ENCODE measurements at places on chromosomes 2 and 18.
A peak's percentile ranks its signal among the peaks of the same experiment; 100 is the strongest.

- no peak for DNase-seq
Observed at GRCh38 chr2:27959496-27959895, 69.0 kb downstream of the BABAM2 start.

DNA sequence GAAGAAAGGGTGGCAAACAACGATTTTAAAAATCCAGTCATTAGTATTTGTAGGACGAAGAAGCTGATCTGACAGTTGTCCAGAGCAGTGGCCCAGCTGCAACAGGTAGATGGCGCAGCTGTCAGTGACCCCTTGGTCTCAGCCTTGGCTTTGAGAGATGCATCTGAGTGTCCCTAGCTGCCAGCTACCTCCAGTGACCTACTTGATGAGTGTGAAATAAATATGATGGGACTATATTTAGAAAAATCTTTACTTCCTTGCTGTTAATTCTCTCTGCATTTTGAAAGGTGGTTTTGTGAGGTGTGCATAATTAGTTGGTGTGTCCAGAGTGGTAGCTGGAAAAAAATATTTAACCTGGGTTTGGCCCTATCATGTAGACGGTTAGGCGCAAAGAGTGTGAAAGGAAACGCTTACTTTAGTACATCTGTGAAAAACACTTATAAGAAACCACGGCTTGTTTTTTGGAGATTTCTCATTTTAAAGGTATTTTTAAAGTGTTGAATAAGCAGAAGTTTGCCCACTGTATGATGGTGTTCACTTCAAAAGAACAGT lies 963 bp downstream of the INPP1 start:
- peak; percentile 52 for DNase-seq

DNA sequence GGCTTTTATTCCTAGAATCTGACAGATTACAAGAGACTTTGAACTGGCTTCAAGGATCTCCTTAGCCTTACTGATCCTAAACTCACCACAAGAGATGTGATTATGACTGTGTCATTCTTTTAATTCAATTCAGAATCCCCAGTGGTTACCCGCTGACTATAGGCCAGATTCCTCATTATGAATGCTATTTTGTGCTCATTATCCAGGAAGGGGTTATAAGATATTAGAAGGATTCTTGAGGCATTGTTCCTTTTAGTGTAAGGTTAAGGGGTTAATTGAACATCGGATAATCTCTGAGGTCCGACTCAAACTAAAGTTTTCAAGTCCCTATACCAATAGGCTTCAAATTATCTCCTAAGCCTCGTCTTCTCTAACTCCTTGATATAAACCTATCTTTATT lies 39.4 kb upstream of the TDRD15 start:
- DNase-seq = no peak

- DNase-seq = no peak
Observed at GRCh38 chr2:75018162-75018561, 59.7 kb downstream of the POLE4 start.

DNA sequence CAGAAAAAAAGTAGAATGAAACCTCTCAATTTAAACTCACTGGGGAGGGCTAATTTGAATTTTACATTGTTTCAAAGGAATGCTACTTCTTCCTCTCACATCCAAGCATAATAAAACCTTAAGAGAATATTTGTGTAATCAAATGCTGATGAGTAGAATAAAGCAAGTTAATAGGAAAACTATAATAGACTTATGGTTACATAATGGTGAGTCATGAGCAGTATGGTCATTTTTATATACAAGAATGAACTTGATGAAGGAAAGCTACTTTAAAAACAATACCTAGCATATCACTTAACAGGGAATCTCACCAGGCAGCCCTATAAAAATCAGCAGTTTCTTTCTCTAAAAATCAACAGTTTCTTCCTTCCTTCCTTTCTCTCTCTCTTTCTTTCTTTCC lies 80.3 kb downstream of the VSNL1 start:
- DNase-seq = no peak

DNA sequence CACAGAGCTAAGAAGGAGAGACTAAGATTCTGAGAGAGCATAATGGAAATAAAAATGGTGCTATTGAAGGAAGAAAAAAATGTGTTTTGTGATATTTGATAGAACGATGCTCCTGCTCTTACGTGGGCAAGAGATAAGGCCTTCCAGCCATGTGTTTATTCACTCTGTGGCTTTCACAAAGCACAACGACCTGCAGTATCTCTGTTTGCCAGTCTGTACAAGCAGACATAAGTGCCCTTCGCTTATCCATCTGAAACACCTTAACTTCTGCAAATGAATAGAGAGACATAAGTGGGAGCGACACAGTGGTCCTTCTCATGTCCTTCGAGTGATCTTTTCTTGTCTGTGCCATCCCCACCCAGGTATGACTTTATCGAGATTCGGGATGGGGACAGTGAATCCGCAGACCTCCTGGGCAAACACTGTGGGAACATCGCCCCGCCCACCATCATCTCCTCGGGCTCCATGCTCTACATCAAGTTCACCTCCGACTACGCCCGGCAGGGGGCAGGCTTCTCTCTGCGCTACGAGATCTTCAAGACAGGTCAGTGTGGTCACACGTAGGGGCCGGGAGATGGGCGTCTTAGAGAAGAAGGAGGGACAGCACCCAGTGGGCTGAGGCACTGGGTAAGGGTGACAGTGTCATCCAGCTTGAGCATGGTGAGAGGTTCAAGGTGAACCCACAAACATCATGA lies 33.7 kb downstream of the NRP2 start:
- peak; percentile 21 for DNase-seq

DNA sequence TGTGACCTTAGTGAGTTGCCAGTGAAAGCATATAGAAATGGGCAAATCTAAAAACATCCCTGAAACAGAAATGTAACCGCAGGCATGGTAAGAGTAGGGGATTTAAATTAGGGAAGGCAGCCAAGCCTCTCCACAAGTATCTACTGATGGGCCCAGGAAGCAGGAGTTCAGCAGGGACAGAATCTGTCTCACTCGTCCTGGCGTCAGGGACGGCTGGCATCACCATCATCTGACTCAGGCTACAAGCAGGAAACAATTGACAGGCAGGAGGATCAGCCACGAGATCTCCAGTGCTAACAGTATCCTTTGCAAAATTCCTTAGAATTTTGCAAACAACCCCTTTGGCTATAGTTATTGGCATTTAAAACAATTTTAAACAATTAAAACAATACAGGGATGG lies 61.3 kb downstream of the SMAD4 start:
- DNase-seq = no peak

DNA sequence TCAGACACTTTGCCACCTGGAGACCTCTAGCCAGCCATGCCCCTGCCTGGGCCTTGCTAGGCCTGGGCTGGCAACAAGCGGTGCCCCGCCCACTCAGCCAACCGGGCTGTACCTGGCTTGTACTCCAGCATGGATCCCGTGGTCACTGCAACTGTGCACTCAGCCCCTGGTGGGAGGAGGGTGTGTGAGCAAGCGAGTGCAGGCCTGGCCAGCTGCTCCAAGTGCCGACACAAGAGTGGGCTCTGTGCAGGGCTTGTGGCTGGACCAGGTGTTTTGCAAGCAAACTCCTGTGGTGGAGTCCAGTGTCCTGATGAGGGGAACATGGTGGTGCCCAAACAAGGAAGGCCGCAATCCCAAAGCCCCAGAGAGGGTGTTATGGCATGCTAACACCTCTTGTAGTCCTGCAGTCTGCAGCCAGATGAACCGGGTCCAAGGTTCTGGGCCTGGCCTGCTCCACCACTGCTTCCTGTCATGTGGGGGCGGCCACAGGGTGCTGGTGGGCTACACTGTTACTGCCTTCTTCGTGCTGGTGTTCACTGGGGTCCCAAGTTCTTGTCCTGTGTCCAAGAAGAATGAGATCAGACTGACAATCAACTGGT lies 60.1 kb upstream of the CD28 start:
- DNase-seq = no peak

- no peak for DNase-seq
Observed at GRCh38 chr18:39870591-39870990, 2084.4 kb upstream of the PIK3C3 start.

DNA sequence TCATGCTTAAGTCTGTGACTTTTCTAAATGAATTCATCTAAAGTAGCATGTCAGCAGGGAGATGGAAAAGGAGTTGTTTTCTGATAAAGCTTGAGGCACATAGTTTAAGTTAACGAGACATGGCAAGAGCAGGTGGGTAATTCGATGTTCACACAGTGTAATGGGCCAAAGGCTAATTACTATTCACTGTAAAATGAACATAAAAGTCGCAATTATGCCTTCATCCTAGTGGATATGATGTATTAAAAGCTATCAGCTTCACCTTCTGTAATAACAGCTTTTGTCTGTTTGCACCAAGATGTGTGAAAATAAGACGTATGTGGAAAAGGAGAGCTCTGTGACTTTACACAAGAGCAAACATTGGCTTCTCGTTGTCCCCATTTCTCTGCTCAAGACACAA lies 94.2 kb upstream of the CDH20 start:
- no peak for DNase-seq
